ENCODE measurements at places on chromosomes 6 and 20. TPM values are rescaled to one million over a fixed set of nuclear protein-coding genes. Genes with fewer than 3 reads are reported as not detected.

- H3K4me1 ChIP-seq, result no peaks in the 10 kb centered on the region
- H3K36me3 ChIP-seq, result no peaks in the 10 kb centered on the region
- no peak overlapping the region for H3K4me3 ChIP-seq
These were observed 52.7 kb downstream of the CDH26 start for GRCh38 chr20:60010689-60011458.

- H3K36me3 ChIP-seq, result no peaks in the 10 kb centered on the region
- H3K27me3 ChIP-seq, result no peaks in the 10 kb centered on the region
These were observed 189.5 kb downstream of the IBTK start for GRCh38 chr6:82057846-82058554.

GRCh38 chr6:142313284-142313683 is 11.5 kb downstream of the ADGRG6 start:
- no peaks in the 10 kb centered on the region for H3K4me1 ChIP-seq
- no peak for DNase-seq
- no peak overlapping the region for H3K27ac ChIP-seq
- H3K36me3 ChIP-seq, result no peaks in the 10 kb centered on the region
- no peaks in the 10 kb centered on the region for H3K27me3 ChIP-seq

GRCh38 chr6:34645627-34646026 is 50.9 kb downstream of the ILRUN start:
- H3K27me3 ChIP-seq, result no peaks in the 10 kb centered on the region
- no peak overlapping the region for H3K4me3 ChIP-seq
- DNase-seq, result no peak
- no peaks in the 10 kb centered on the region for H3K4me1 ChIP-seq
- no peaks in the 10 kb centered on the region for H3K36me3 ChIP-seq

DNA sequence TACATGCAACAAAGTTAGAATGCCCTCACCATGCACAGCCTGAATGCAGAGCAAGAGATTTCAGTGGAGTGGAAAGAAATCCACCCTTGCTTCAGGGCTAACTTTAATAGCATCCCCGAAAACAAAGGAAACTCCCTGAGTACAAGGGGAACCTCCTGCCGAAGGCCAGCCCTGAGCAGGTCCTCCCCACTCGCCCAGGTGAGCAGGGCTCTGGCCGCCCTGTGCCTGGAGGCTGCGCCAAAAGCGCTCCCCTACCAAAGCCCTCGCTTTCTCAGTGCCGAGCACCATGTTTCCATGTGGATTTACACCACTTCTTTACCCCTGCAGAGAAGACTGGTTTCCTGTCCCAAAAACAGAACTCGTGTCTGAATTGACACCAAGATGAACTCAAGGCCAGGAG is 61.9 kb upstream of the RPS6KA2 start:
- no peaks in the 10 kb centered on the region for H3K36me3 ChIP-seq
- no peaks in the 10 kb centered on the region for H3K27me3 ChIP-seq
- DNase-seq, result no peak
- no peaks in the 10 kb centered on the region for H3K4me1 ChIP-seq
- H3K4me3 ChIP-seq, result no peak overlapping the region

DNA sequence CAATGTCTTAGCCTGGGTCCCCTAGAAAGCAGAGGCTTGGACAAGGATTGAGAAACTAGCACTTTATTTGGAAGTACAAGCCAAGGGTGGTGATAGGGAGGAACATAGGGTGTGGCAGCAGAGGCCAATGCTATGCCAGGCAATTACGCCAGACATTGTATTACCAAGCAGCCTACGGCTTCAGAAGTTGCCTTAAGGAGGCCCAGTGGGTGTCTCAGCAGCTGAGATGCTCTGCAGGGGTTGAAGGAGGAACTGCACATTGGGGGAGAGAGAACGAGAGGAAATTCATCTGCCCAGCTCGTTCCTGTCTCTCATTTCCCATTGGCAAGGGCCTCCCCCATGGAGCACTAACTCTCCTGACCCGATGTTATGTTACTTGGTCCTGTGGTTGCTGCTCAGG is 859 bp downstream of the C20orf202 start:
- H3K27ac ChIP-seq, result no peak overlapping the region
- no peaks in the 10 kb centered on the region for H3K27me3 ChIP-seq
- no peaks in the 10 kb centered on the region for H3K36me3 ChIP-seq

DNA sequence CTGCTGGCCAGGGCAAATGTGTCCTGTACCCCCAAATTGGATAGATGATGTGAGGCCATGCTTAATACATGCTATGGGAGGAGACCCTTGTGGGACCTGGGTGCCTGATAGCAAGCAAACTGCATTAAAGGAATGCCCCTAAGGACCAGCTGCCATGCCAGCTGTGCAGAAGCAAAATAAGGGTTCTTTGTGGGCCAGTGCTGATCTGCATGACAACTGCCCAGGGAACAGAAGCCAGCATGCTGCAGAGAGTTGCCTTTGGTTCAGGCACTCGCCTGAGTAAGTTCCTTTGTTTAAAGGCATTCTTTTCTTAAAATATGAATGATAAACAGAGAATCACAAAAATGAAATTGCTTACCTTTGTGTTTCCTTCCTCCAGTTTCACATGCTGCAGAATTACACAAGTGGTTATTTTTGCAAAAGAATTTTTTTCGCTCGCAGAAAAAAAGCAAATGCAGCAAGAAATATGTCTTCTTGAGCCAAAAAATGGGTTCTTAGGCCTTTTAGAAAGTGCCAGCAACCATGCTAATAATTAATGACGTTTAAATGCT is 6.9 kb upstream of the SYNDIG1 start:
- no peak overlapping the region for H3K4me3 ChIP-seq
- no peaks in the 10 kb centered on the region for H3K36me3 ChIP-seq
- H3K27ac ChIP-seq, result no peak overlapping the region
- no peak for DNase-seq
- no peaks in the 10 kb centered on the region for H3K27me3 ChIP-seq

GRCh38 chr20:4434681-4435080 is 287.0 kb upstream of the PRND start:
- H3K27me3 ChIP-seq, result no peaks in the 10 kb centered on the region
- H3K4me1 ChIP-seq, result no peaks in the 10 kb centered on the region
- H3K4me3 ChIP-seq, result no peak overlapping the region
- no peak for DNase-seq

GRCh38 chr6:79672631-79673111 is 41.5 kb downstream of the SH3BGRL2 start:
- H3K27me3 ChIP-seq, result no peaks in the 10 kb centered on the region
- no peaks in the 10 kb centered on the region for H3K36me3 ChIP-seq
- no peak for DNase-seq

- DNase-seq, result no peak
- H3K4me1 ChIP-seq, result no peaks in the 10 kb centered on the region
- H3K4me3 ChIP-seq, result no peak overlapping the region
- no peaks in the 10 kb centered on the region for H3K36me3 ChIP-seq
These were observed 244.8 kb upstream of the TENT5A start for GRCh38 chr6:81997090-81997926.

DNA sequence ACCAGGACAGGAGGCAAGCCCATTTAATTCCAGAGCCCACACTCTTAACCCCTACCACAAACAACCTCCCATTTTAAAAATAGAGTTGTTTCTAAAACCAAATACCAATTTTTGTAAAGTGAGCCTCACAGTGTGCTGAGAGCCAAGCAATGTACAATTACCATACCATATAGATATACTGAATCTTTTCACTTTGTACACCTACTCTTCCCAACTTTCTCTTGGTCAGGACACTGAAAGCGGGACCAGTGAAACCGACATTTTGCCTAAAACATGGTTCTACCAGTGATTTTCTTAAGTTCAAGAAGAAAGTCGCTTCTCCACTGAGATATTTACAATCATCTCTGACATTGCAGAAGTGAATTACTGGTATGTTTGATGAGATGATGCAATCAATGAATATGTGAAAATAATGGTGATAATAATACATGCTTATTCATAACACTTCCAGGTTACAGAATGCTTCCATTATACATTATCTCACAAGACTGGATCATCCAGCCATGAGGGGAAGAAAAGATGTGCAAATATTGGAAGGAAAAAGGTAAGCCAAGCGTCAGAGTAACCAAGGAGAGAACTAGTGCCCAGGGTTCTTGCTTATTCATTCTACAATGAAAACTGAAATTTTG is 74.1 kb downstream of the HIVEP2 start:
- H3K27me3 ChIP-seq, result no peaks in the 10 kb centered on the region
- DNase-seq, result no peak
- H3K27ac ChIP-seq, result no peak overlapping the region
- H3K36me3 ChIP-seq, result no peaks in the 10 kb centered on the region
- H3K4me3 ChIP-seq, result no peak overlapping the region

DNA sequence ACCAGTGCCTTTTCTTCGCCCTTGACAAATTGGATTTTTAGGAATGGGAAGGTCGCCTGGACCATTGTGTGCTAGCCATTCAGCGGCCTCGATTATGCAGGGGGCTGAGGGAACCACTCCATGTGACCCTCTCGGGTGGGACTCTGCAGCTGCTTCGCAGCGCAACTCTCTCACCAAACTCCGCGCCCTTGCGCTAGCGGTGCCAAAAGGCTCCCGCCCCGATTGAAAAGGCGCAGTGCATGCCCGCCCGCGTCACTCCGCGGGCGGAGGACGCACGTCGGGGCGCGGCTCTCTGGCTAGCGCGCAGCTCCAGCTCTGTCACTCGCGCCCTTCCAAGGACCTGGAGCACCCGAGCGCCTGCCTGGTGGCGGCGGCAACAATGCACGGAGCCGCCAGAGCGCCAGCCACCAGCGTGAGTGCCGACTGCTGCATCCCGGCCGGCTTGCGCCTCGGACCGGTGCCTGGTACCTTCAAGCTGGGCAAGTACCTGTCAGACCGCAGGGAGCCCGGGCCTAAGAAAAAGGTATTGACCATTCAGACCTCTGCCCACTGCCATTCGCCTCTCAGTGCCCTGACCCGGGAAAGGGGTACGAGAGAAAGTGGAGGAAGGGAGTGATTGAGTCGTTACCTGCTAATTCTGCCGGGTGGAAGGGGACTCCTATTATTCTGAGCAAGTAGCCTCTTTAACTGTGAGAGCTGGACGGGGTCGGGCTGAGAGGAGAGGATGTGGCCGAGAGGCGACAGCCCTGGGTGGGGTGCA is at the start of gene PRDM13:
PRDM13 (plus strand) TSS at position 178 of the 760 bp plus-strand sequence; CDS start at position 380, 202 bp downstream.
- H3K27ac ChIP-seq, result no peak within 1 kb of the TSS
- H3K27me3 ChIP-seq, result peaks cover 90% of the 10 kb centered on the region
- H3K36me3 ChIP-seq, result no peaks in the 10 kb centered on the region
- no peak within 1 kb of the TSS for H3K4me3 ChIP-seq
- no peak for DNase-seq

- no peak overlapping the region for H3K4me3 ChIP-seq
- no peak overlapping the region for H3K27ac ChIP-seq
- peaks cover 5% of the 10 kb centered on the region for H3K4me1 ChIP-seq
- no peaks in the 10 kb centered on the region for H3K36me3 ChIP-seq
- DNase-seq, result no peak
- H3K27me3 ChIP-seq, result no peaks in the 10 kb centered on the region
These were observed 7.4 kb upstream of the GMPR start for GRCh38 chr6:16230953-16231352.

- no peak overlapping the region for H3K27ac ChIP-seq
- H3K36me3 ChIP-seq, result no peaks in the 10 kb centered on the region
These were observed 713.9 kb upstream of the MARCKS start for GRCh38 chr6:113143206-113143605.

DNA sequence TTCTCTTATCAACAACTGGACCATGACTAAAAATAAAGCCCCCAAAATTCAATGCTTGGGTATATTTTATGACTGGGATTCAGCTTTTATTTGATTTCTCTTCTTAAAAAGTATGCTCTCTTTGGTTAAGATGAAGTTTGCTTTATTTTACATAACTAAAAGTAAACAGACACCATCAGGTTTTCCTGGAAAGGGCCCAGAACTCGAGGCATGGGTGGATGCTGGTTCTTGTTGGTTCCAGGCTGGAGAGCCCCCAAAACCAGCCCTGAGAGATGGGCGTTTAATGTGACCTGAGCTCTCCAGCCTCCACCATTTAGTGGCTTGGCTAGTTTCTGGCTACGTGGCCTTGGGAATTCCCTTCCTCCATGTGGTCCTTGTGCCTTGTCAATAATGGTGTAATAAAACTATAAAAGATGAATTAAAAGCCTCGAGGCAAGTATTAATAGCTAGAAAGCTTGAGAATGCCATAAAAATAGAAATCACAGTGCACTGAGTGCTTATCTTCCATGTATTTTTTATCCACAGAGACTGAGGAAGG is 34.1 kb downstream of the BANF2 start:
- no peak overlapping the region for H3K27ac ChIP-seq
- no peak overlapping the region for H3K4me3 ChIP-seq
- H3K36me3 ChIP-seq, result no peaks in the 10 kb centered on the region
- H3K27me3 ChIP-seq, result no peaks in the 10 kb centered on the region
- DNase-seq, result no peak

- no peaks in the 10 kb centered on the region for H3K36me3 ChIP-seq
- no peak overlapping the region for H3K4me3 ChIP-seq
- no peak for DNase-seq
These were observed 184.3 kb downstream of the EDN1 start for GRCh38 chr6:12474167-12475140.

DNA sequence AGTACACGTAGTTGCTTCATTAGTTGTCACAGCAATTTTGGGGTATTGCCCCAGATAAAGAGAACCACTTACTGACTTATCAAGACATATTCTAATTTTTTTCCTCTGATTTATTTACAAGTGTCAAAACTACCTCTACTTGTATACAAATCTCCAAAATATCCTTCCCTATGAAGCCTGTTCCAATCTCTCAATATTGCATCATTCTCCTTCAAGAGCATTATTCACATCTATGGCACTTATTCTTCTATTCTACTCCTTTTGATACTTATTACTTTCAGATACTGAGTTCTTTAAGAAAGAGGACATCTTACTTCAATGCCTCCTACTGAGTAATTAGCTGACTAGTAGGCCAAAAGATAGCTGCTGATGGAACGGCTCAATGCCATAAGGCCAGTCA is 105.2 kb downstream of the SMLR1 start:
- H3K27ac ChIP-seq, result no peak overlapping the region
- no peak overlapping the region for H3K4me3 ChIP-seq
- H3K27me3 ChIP-seq, result no peaks in the 10 kb centered on the region
- no peaks in the 10 kb centered on the region for H3K4me1 ChIP-seq

GRCh38 chr6:37630281-37630799 is 67.3 kb downstream of the MDGA1 start:
- no peaks in the 10 kb centered on the region for H3K27me3 ChIP-seq
- H3K4me1 ChIP-seq, result no peaks in the 10 kb centered on the region
- H3K36me3 ChIP-seq, result no peaks in the 10 kb centered on the region
- DNase-seq, result peak; percentile 77

- no peak overlapping the region for H3K27ac ChIP-seq
- H3K4me1 ChIP-seq, result no peaks in the 10 kb centered on the region
- H3K27me3 ChIP-seq, result no peaks in the 10 kb centered on the region
These were observed 17.4 kb downstream of the CHRNA4 start for GRCh38 chr20:63343460-63344445.

GRCh38 chr20:19740512-19740911 is 17.5 kb upstream of the RIN2 start:
- no peak overlapping the region for H3K4me3 ChIP-seq
- DNase-seq, result no peak
- no peaks in the 10 kb centered on the region for H3K27me3 ChIP-seq
- H3K27ac ChIP-seq, result no peak overlapping the region
- H3K36me3 ChIP-seq, result no peaks in the 10 kb centered on the region
- peaks cover 3% of the 10 kb centered on the region for H3K4me1 ChIP-seq

Gene GATA5
- 1.9 TPM for polyA plus RNA-seq

Gene KIF25
- not detected for polyA plus RNA-seq

Gene ADGRF4
- polyA plus RNA-seq, result 0.30 TPM

Gene MOXD1
- polyA plus RNA-seq, result 45.0 TPM

Gene RAD21L1
- polyA plus RNA-seq, result not detected

Gene REM1
- 3.4 TPM for polyA plus RNA-seq

Gene PPP1R16B
- 6.4 TPM for polyA plus RNA-seq

Gene GSTA4
- polyA plus RNA-seq, result 1,199 TPM

Gene TP53TG5
- not detected for polyA plus RNA-seq

Gene FAM120B
- 42.0 TPM for polyA plus RNA-seq

Gene CTSA
- 517 TPM for polyA plus RNA-seq
